Heart left ventricle (tissue), 16 donors: ENCODE measurements at places on chromosomes 1 and 21. TPM values are rescaled to one million over a fixed set of nuclear protein-coding genes. Genes with fewer than 3 reads are reported as not detected.

- no peak overlapping the region for H3K27ac ChIP-seq
- H3K27me3 ChIP-seq, result no peaks in the 10 kb centered on the region
- no peak for DNase-seq
- no peaks in the 10 kb centered on the region for H3K36me3 ChIP-seq
- no peaks in the 10 kb centered on the region for H3K4me1 ChIP-seq
- no peak overlapping the region for H3K4me3 ChIP-seq
Measured at GRCh38 chr1:104905322-104905721, 1155.6 kb downstream of the AMY1C start.

- no peak for DNase-seq
- peak overlapping the region; percentile 17 for H3K4me3 ChIP-seq
- H3K4me1 ChIP-seq, result peaks cover 6% of the 10 kb centered on the region
- no peak overlapping the region for H3K27ac ChIP-seq
Measured at GRCh38 chr1:95888941-95889390, 655.0 kb downstream of the RWDD3 start.

The MR1 gene
- total RNA-seq, result 5.0 TPM

The ZBTB8A gene
- total RNA-seq, result 2.1 TPM

The OR10J1 gene
- total RNA-seq, result not detected

The FCGR3A gene
- total RNA-seq, result 204 TPM
